ENCODE measurements at places on chromosomes 6 and 20. TPM values are rescaled to one million over a fixed set of nuclear protein-coding genes. Genes with fewer than 3 reads are reported as not detected.

DNA sequence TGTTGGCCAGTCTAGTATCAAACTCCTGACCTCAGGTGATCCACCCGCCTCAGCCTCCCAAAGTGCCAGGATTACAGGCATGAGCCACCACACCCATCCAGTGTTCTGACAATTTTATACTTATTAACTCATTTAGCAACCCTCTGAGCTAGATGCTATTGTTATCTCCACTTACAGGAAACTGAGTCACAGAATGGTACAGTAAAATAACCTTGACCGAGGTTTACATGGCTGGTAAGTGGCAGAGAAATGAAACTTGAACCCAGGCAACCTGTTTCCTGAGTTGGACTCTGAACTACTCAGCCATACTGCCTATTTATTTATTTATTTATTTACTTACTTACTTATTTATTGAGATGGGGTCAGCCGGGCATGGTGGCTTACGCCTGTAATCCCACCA, 6.6 kb upstream of the SIGLEC1 start:
- H3K27ac ChIP-seq, result no peak overlapping the region
- no peaks in the 10 kb centered on the region for H3K27me3 ChIP-seq
- no peaks in the 10 kb centered on the region for H3K36me3 ChIP-seq
- H3K4me3 ChIP-seq, result no peak overlapping the region
- no peak for DNase-seq

DNA sequence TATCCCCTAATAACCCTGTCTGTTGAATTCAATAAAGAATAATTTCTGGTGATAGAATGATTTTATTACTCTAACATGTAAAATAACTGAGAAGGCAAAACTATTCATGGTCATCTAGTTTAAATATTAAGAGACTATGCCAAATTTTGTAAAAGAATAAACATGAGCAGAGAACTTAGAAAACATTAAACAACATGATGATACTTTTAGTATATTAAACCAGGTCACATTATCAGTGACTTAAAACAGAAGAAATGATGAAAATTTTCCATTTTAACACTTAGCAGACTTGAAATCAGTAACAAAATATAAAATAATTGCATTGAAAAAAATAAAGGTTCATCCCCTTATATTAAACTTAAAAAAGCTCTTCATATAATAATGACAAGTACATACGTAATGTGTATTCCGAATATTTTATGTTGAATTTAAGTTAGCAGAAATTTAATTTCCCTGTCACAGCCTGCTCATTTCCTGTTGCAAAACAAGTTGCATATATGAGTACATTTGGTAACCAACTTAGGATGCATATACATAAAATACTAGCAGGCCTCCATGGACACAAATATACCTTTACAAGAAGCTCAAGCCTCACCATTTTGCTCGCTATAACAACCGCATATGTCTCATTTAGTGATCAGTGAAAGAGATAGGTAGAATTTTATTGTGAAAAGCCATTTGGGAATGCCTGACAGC, 40.6 kb downstream of the DTNBP1 start:
- H3K36me3 ChIP-seq, result peaks cover 6% of the 10 kb centered on the region
- H3K4me3 ChIP-seq, result no peak overlapping the region
- peak overlapping the region; percentile 22 for H3K27ac ChIP-seq
- no peaks in the 10 kb centered on the region for H3K27me3 ChIP-seq

DNA sequence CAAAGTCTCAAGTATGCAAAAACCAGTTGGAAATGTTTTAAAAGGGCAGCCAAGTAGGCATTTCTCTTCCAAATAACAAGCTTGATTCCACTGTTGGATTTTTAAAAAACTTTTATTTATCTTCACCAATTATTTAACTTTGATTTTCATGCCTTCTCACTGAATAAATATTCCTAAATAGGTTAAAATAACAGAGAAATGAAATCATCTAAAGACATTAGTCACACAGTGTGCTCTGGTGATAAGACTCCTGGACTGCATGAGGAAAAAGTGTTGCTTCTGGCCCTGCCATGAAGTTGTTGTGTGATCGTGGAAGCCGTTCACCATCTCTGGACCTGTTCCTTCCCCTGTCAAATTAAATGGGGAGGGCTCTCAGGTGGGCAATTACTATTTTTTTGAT, 33.8 kb upstream of the IGF2R start:
- no peak for DNase-seq

Gene SNAP91
- total RNA-seq, result not detected

Gene EEF1A2
- total RNA-seq, result 64.8 TPM

GRCh38 chr20:34938466-34939163, 17.0 kb downstream of the GSS start:
- peak; percentile 91 for DNase-seq
- no peaks in the 10 kb centered on the region for H3K27me3 ChIP-seq
- H3K27ac ChIP-seq, result peak overlapping the region; percentile 79
- peaks cover 41% of the 10 kb centered on the region for H3K36me3 ChIP-seq
- H3K4me1 ChIP-seq, result peaks cover 18% of the 10 kb centered on the region

Gene PLN
- 138 TPM for total RNA-seq

DNA sequence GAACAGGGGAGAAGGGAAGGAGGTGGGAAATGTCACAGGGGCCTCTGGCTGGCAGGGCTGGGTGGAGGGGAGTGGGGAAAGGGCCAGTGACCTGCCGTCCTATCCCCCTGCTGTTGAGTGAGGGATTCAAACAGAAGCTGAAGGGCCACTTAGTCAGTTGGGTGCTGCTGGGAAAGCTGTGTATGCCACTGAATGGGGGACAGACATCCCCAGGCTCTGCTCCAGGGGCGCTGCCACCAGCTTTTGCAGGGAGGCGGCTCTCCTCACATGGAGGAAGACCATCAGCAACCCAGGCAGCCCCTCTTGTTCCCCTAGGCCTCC, 50.0 kb downstream of the MDGA1 start:
- H3K27ac ChIP-seq, result no peak overlapping the region
- no peak overlapping the region for H3K4me3 ChIP-seq
- H3K36me3 ChIP-seq, result peaks cover 11% of the 10 kb centered on the region
- H3K4me1 ChIP-seq, result peaks cover 14% of the 10 kb centered on the region
- DNase-seq, result no peak

Gene MTO1
- 29.9 TPM for total RNA-seq

DNA sequence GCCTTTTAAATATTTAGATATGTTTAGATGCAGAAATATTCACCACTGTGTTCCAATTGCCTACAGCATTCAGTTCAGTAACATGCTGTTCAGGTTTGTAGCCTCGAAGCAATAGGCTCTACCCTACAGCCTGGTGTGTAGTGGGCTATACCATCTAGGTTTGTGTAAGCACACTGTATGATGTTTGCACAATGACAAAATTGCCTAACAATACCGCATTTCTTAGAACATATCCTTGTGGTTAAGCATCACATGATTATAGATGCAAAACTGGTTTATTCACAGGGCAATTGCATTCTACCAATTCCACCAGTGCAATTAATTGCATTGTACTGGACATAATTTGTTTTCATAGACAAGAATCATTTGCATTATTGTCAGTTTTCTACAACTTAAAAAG, 7.9 kb upstream of the SLC22A16 start:
- H3K27ac ChIP-seq, result no peak overlapping the region
- H3K4me3 ChIP-seq, result no peak overlapping the region
- no peak for DNase-seq

Gene ADTRP
- 31.9 TPM for total RNA-seq

GRCh38 chr20:64242003-64242796, 13.3 kb upstream of the PCMTD2 start:
- H3K27ac ChIP-seq, result no peak overlapping the region
- H3K36me3 ChIP-seq, result no peaks in the 10 kb centered on the region
- no peak for DNase-seq
- H3K4me1 ChIP-seq, result no peaks in the 10 kb centered on the region
- no peak overlapping the region for H3K4me3 ChIP-seq

Gene NMBR
- total RNA-seq, result not detected

- peaks cover 12% of the 10 kb centered on the region for H3K27me3 ChIP-seq
- H3K4me1 ChIP-seq, result no peaks in the 10 kb centered on the region
- no peak overlapping the region for H3K27ac ChIP-seq
- DNase-seq, result no peak
- no peaks in the 10 kb centered on the region for H3K36me3 ChIP-seq
Observed at GRCh38 chr6:43262000-43262779, 18.9 kb downstream of the TTBK1 start.

Gene FAM83D
- 36.4 TPM for total RNA-seq

Gene RIPOR2
- total RNA-seq, result 12.3 TPM

- H3K36me3 ChIP-seq, result no peaks in the 10 kb centered on the region
- H3K4me1 ChIP-seq, result no peaks in the 10 kb centered on the region
- no peak overlapping the region for H3K4me3 ChIP-seq
- DNase-seq, result no peak
Observed at GRCh38 chr6:139853302-139853992, 479.0 kb upstream of the CITED2 start.

- peaks cover 45% of the 10 kb centered on the region for H3K4me1 ChIP-seq
- no peak overlapping the region for H3K27ac ChIP-seq
- peak overlapping the region; percentile 53 for H3K4me3 ChIP-seq
- H3K36me3 ChIP-seq, result no peaks in the 10 kb centered on the region
Observed at GRCh38 chr6:108113557-108114519, 39.3 kb upstream of the OSTM1 start.

GRCh38 chr6:1527073-1527457, 82.7 kb upstream of the FOXC1 start:
- H3K27ac ChIP-seq, result no peak overlapping the region
- peak; percentile 85 for DNase-seq
- H3K4me1 ChIP-seq, result peaks cover 9% of the 10 kb centered on the region
- H3K36me3 ChIP-seq, result no peaks in the 10 kb centered on the region
- no peak overlapping the region for H3K4me3 ChIP-seq

GRCh38 chr6:126048635-126049034, 62.3 kb downstream of the TRMT11 start:
- H3K4me3 ChIP-seq, result no peak overlapping the region
- H3K27ac ChIP-seq, result no peak overlapping the region
- H3K36me3 ChIP-seq, result peaks cover 32% of the 10 kb centered on the region
- no peaks in the 10 kb centered on the region for H3K4me1 ChIP-seq
- H3K27me3 ChIP-seq, result no peaks in the 10 kb centered on the region

Gene CLVS2
- 0.92 TPM for total RNA-seq

DNA sequence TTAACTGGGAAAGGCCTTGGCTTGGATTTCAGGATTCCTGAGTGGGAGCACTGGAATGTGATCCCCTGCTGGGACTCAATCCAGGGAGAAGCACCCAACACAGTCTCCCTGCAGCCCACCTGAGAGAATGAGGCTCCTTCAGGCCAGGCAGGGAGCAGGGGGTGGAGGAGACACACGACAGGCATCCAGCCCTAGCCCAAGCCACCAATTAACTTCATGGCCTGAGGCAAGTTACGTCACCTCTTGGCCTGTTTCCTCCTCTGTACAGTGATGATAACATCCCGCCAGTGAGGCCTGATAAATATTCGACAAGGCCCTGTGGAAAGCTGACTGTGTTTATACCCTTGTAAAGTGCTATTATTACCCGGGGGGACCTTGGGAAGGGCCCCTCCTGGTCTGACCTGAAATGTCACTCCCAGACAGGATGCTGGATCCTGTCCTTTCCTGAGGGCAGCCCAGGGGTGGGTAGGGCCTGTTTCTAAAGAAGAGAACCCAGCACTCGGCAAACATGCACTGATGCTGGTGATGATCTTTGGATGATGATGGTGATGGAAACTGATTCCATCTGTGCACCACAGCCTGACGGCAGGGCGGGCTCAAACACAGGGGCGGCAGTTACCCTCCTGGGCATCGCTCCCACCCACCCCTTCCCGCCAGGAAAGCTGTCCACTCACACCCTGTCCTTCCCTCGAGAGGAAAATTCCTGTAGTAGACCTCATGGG, 12.4 kb downstream of the FRS3 start:
- peaks cover 27% of the 10 kb centered on the region for H3K4me1 ChIP-seq
- H3K27me3 ChIP-seq, result no peaks in the 10 kb centered on the region
- H3K27ac ChIP-seq, result peak overlapping the region; percentile 75
- H3K4me3 ChIP-seq, result no peak overlapping the region

GRCh38 chr6:15907914-15908518, 220.9 kb upstream of the MYLIP start:
- no peaks in the 10 kb centered on the region for H3K36me3 ChIP-seq
- H3K4me3 ChIP-seq, result no peak overlapping the region
- DNase-seq, result peak; percentile 89
- H3K27ac ChIP-seq, result no peak overlapping the region
- H3K27me3 ChIP-seq, result no peaks in the 10 kb centered on the region

DNA sequence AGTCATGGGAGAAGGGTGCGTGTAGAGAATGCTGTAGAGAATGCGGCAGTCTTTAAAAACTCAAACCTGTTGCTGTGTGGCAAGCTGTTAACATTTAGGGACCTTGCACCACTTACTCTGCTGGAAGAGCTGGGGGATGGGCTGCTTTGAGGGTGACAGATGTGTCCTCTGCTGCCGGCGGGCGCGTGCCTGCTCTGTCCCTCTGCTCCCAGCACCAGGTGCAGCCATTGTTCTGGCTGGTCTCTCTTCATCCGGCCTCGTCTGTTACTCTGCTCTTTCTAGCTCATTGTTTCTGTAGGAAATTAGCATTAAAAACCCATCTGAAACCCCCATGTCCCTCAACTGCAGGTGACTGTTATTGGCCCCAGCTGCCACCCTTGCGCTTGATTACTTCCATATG, 78.5 kb downstream of the CBFA2T2 start:
- H3K4me3 ChIP-seq, result no peak overlapping the region
- H3K4me1 ChIP-seq, result peaks cover 8% of the 10 kb centered on the region
- no peak for DNase-seq
- H3K36me3 ChIP-seq, result no peaks in the 10 kb centered on the region
- H3K27ac ChIP-seq, result no peak overlapping the region
- no peaks in the 10 kb centered on the region for H3K27me3 ChIP-seq
